Spleen (tissue), 13 donors: ENCODE measurements at places on chromosomes 13 and 19. TPM values are rescaled to one million over a fixed set of nuclear protein-coding genes. Genes with fewer than 3 reads are reported as not detected.

GRCh38 chr19:29665826-29666577, 741 bp downstream of the PLEKHF1 start:
- no peaks in the 10 kb centered on the region for H3K27me3 ChIP-seq
- H3K36me3 ChIP-seq: no peaks in the 10 kb centered on the region
- peak overlapping the region; percentile 82 for H3K4me3 ChIP-seq
- no peak for DNase-seq
- H3K4me1 ChIP-seq: peaks cover 67% of the 10 kb centered on the region

WDR18 gene
- total RNA-seq: 46.2 TPM

DNA sequence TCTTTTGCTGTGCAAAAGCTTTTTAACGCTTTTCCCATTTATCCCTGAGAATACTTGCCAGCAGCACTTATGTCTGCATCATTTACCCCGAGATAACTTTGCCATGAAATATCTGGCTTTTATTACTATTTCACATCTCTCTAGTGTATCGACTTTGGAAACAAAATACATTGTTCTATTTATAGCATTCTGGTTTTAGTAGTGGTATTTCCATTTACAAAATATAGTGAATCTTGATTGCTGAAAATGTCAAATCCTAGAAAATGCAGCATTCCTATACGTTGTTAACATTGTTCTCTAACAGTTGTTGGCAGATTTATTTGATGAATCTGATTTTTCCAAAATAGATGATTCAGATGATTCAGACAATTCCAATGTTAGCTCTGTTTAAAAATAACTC, 189.3 kb upstream of the SPRY2 start:
- no peak overlapping the region for H3K27ac ChIP-seq
- H3K4me1 ChIP-seq: no peaks in the 10 kb centered on the region
- H3K4me3 ChIP-seq: no peak overlapping the region
- no peaks in the 10 kb centered on the region for H3K36me3 ChIP-seq
- DNase-seq: no peak

- H3K4me3 ChIP-seq: no peak overlapping the region
- DNase-seq: peak; percentile 69
- H3K27me3 ChIP-seq: peaks cover 77% of the 10 kb centered on the region
- peaks cover 18% of the 10 kb centered on the region for H3K4me1 ChIP-seq
- H3K27ac ChIP-seq: no peak overlapping the region
Measured at GRCh38 chr19:39264306-39265290, 3.6 kb upstream of the IFNL2 start.

NDUFA7 gene
- total RNA-seq: 43.2 TPM

LGALS7 gene
- not detected for total RNA-seq

DNA sequence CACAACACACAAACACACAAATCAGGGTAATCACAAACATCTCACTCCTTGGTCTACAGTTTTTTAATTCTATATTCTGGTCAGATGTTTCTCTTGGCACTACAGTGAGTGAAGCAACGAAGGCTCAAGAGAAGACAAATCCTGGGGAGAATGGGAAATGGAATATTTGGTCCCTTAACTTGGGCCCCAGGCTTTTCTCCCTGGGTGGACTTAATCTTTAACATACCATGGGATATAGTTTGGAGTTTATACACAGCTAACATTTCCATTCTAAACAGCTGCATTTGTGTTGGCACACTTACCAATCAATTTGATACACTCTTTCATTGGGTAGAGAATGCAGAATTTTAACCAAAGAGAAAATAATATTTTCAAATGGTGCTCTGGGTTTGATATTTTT, 1132.6 kb upstream of the SLC10A2 start:
- no peaks in the 10 kb centered on the region for H3K36me3 ChIP-seq
- no peaks in the 10 kb centered on the region for H3K27me3 ChIP-seq
- no peak for DNase-seq
- H3K4me1 ChIP-seq: no peaks in the 10 kb centered on the region

DNA sequence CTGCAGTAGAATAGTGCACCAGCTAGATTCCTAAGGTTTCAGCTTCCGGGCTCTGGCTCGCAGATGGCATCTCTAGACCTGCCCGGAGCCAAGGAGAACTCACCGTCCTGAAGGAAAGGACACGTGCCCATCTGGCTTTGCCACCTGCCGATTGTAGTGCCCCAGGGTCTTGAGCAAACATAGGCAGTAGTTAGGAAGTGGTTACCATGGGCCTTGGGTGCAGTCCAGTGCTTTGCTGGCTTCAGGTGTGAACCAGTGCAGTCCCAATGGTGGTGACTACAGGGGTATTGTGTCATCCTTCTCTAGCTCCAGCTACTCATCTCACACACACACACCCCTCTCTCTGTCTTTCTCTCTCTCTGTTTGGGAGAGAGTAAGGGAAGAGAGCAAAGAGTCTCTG, 61.4 kb upstream of the TEX29 start:
- peaks cover 76% of the 10 kb centered on the region for H3K36me3 ChIP-seq
- DNase-seq: no peak
- H3K4me1 ChIP-seq: no peaks in the 10 kb centered on the region
- H3K27ac ChIP-seq: no peak overlapping the region
- no peaks in the 10 kb centered on the region for H3K27me3 ChIP-seq

DNA sequence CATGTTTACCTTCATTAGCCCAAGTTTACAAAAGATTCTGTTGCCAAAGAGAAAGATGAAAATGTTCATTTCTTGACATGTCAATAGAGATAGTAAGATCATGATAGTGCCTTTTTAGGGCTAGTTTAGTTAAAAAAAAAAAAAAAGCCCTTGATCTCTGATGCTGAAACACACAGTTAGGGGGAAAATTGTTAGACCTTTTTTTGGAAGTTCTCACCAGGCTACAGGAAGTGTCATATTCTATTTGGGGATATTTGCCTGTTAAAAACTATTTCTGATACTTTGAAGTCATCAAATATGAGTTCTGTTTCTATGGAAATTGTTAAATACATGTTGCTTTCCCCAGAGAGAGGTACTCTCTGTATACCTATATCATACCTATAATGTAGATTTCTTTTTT, 21.6 kb downstream of the SLAIN1 start:
- no peak for DNase-seq
- no peaks in the 10 kb centered on the region for H3K4me1 ChIP-seq
- H3K27ac ChIP-seq: no peak overlapping the region
- H3K36me3 ChIP-seq: no peaks in the 10 kb centered on the region
- H3K4me3 ChIP-seq: no peak overlapping the region

DNA sequence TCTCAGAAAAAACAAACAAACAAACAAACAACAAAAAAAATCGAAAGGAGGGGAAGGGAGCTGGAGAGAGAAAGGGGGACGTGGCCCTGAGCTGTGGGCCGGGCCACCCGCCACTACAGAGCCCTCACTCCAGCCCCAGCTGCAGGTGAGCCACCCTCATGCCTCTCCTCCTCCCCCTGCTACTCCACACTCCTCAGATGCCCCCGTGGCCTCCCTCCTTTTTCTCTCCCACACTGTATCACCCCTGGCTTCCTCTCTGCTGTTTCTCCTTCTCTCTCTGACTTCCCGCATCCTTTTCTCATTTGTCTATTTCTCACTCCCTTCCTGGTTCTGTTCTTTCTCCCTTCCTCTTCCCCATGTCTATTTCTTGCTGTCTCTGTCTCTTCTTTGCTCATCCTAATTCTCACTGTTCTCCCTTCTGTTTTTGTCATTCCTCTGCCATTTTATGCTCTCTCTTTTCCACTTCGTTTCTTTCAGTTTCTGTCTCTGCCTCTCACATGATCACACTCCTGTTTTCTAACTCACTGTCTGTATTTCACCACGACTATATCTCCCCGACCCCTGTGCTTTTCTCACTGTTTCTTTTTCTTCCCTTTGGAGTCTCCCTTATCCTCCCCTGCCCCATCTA, 2.7 kb downstream of the KLK2 start:
- H3K4me3 ChIP-seq: no peak overlapping the region
- no peaks in the 10 kb centered on the region for H3K27me3 ChIP-seq
- no peaks in the 10 kb centered on the region for H3K36me3 ChIP-seq
- H3K27ac ChIP-seq: no peak overlapping the region
- DNase-seq: no peak
